ENCODE measurements at places on chromosomes 5 and 9. TPM values are rescaled to one million over a fixed set of nuclear protein-coding genes. Genes with fewer than 3 reads are reported as not detected.

- no peak for DNase-seq
Observed at GRCh38 chr5:131973089-131973712, 27.7 kb upstream of the MEIKIN start.

DNA sequence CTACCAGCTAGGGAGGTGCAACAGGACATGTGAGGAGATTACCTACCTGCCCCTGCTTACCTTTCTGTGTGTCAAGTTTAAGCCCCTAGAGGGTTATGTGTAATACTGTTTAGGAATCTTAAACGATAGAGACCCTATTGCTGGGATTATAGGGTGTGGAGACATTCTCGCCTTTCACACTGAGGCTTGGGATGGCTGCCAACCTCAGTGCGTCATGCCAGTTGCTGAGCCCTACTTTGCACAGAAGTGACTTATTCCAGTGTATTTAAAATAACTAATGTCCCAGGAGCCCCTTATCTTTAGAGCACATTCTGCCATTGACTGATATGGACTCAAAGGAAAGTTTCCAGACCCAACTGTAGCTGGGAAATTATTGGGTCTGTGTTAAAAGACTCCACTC, 76.6 kb upstream of the XPA start:
- DNase-seq, result peak; percentile 65

DNA sequence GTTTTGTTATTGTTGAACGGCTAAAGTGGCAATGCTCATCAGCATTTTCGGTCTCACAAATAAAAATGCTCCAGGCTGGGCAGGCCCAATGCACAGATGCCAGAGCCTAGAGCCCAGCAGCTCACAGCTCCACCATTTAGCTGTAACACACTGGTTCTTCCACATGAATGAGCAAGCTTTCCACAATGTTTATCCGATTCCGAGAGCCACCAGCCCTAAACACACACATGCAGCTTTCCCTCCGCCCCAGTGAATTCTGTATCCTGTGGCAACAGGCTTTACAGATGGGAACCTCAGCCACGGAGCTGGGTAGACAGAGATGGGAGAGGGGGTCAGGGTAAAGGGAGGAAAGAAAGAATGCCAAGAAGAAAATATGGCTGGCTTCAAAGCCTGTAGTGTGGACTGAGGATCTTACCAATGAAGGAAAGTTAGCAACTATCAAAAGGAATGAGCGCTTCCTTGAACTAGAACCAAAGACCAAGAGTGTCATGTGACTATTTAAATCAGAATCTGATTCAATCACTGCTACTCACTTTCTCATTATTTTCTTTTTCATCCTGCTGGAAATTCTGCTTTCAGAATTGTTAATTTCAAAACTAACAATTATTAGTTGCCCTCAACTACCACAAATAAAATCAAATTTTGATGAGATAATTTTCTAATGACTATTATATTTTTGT, 77.1 kb downstream of the MRPS27 start:
- DNase-seq, result no peak

- no peak for DNase-seq
Observed at GRCh38 chr9:3760031-3760430, 234.2 kb upstream of the RFX3 start.

- DNase-seq, result no peak
Observed at GRCh38 chr9:22307013-22307711, 139.5 kb upstream of the DMRTA1 start.

DNA sequence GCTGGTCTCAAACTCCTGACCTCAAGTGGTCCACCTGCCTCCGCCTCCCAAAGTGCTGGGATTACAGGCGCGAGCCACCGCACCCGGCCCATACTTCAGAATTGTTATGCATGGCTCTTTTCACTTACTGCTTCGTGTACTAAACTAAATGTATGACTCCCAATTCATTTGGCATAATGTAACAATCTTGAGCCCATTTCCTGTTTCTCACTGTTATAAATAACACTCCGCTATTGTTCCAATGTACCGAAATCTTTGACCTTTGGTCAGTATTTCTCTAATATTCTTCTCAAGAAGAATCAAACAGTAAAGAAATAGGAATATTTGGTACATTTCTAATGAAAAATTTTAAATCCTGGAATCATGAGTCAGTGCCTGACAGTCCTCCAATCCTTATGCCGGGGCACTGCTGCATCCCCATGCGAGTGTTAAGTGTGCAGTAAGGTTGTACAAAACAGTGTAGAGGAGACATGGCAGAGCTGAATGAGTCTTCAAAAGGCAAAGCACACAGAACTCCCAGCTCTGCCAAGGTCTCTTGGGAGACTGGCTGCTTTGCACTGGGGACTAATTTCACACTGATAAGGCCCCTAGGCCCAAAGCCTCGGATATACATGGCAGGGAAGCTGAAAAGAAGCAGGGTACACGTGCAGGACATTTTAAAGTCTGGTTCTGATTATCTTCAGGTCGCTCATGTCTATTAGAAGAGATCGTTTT, 58.4 kb downstream of the HABP4 start:
- no peak for DNase-seq

DNA sequence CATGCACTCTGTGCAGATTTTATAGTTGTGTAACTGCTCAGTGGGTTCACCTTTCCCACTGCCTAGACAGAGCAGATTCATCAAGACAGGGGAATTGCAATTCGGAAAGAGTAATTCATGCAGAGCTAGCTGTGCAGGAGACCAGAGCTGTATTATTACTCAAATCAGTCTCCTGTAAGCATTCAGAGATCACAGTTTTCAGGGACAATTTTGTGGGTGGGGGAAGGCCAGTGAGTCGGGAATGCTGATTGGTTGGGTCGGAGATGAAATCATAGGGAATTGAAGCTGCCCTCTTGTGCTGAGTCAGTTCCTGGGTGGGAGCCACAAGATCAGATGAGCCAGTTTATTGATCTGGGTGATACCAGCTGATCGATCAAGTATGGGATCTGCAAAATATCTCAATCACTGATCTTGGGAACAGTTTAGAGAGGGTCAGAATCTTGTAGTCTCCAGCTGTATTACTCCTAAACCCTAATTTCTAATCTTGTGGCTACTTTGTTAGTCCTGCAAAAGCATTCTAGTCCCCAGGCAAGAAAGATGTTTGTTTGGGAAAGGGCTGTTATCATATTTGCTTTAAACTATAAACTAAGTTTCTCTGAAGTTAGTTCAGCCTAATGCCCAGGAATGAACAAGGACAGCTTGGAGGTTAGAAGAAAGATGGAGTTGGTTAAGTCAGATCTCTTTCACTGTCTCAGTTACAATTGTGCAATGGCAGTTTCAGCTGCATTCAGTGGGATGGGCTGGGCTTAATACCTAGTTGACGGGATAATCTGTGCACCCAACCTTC, 12.7 kb upstream of the SVEP1 start:
- DNase-seq, result no peak

DNA sequence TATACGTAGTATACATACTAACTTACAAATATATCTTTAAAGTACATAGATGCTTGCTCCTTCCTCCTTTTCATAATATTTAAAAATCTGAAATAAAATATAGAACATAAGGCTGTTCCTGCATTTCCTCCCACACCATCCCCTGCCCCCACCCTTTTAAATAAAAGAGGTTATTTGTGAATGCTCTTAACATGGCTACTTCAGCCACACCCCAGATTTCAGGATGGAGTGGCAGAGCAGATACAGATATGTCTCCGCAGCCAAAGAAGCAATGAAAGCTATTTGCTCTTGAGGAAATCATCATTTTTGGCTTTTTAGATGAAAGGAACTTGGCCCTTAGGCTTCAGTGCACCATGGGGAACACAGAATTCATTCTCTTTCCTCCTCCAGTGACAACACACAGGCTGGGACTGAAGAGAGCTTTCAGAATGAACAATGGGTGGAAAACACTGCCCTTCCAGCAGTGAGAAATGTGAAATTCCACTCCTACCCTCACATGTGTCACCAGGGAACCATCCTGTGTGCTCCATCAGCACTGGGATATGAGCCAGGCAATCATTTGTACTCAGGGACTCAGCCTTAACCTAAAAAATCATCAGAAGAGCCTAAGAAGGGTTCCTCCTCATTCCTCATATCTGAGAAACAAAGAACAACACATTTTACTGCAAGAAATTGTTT, 134.3 kb downstream of the PPP2R2B start:
- DNase-seq, result no peak

DNA sequence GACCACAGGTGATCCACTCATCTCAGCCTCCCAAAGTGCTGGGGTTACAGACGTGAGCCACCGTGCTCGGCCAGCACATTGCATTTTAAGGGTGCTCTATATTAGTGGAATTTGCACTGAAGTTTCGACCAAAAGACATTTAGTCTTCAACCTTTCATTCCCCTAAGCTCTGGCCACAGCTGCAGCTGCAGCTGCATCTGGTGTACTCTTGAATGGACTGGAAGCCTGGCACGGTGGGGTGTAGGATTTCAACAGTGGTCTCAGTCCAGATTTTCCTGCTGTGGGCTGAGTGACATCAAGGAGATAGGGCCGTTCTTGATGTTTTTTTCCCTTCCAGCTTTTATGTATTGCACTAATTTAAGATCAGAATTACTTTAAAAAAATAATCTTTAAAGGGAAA, 255.2 kb downstream of the PDZD2 start:
- DNase-seq, result no peak

GRCh38 chr5:9515436-9515835, 30.4 kb downstream of the SEMA5A start:
- DNase-seq, result no peak

GRCh38 chr5:152097128-152097527, 172.5 kb upstream of the GLRA1 start:
- DNase-seq, result no peak

DNA sequence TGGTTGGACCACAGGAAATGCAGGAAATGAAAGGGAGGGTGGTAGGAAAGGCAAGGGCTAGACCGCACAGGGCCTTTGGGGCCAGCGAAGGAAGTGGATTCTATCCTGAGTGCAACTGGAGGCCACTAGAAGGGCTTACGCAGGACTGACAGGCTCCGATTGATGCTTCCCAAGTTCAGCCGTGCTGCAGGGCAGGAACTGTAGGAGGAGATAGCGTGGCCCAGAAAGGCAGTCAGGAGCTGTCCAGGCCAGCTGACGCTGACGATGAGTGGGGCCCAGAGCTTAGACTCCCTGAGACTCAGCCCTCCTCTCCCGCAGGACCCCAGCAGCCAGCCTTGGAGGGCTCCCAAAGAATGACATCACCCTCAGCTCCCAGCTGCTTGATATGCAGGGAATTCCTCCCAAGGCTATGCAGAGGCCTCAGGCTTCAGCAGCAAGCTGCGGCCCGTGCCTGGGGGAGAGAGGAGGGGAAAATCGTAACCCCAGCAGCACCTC, 48.8 kb downstream of the KCNIP1 start:
- peak; percentile 62 for DNase-seq

DNA sequence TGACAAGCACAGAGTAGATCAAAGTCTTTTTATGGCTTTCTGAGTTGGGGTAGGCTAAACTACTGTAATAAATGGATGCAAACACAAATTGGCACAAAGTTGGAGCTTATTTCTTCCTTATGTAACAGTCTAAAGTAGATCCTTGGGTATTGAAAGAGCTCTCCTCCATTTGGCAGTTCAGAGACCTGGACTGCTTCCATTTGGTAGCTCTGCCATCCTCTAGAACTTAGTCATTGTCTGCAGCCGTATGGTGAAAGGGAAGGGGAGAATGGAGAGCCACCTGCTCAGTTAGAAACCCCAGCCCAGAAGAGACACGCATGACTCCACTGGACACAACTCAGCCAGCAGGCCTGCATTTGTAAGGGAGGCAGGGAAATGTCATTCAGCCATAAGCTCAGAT, 345.0 kb downstream of the DMAC1 start:
- DNase-seq, result no peak

DNA sequence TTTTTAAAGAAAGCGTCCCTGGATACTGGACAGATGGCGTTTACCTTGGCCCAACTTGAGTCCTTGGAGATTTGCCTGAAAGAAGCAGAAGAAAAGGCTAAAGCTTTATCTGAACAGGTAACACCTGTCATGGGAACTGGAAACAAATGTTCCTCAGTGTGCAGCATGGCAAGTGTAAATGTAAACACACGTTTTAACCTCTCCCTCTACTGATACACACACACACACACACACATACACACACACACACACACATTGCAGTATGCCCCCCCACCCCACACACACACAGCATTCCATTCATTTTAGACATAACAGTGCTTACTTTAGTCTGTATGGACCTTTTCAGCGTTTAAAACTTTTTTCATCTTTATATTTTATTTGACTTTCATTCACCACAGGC, 51.1 kb downstream of the CCDC192 start:
- no peak for DNase-seq

The EDIL3 gene
- 17.1 TPM for total RNA-seq

The BTNL9 gene
- total RNA-seq, result 12.9 TPM

The SPINK13 gene
- total RNA-seq, result not detected

The C6 gene
- 2.2 TPM for total RNA-seq

The SLC46A2 gene
- total RNA-seq, result not detected

All from transverse colon (tissue), 4 donors.